ENCODE measurements at places on chromosomes 13 and 19.

- DNase-seq, result no peak
Observed at GRCh38 chr13:97429681-97430081, 4.3 kb upstream of the RAP2A start.

- DNase-seq, result no peak
Observed at GRCh38 chr13:111275995-111276618, 44.3 kb upstream of the TEX29 start.

DNA sequence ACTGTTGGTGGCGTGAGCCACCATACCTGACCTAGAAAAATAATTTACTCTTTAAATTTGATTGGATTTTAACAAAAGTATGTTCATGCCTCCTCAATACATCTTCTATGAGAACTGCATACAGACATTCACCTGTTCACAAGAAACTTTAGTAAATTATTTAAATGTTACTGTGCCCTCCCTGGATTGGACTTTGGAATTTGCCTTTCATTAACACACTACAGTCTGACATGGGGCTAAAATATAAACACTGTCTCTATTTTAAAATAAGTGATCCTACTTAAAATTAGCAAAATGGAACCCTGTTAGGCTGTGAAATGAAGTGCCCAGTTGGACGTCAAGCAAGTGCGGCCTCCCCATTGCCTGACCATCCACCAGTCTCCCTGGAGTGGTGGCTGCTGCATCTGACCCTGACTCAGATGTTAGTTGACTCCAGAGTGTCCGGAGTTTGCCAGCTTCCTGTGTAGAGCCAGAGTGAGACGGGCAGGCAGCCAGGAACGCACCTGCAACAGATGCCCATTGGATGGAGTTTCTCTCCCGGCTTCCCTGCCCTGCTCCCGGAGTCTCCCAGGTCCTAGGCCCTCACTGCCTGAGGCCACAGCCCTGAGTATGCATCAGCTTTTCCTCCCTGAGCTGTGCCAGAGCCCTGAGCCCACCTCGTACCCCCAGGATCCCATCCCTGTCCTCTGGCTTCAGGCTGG lies 45.9 kb upstream of the ATP11A start:
- peak; percentile 28 for DNase-seq

DNA sequence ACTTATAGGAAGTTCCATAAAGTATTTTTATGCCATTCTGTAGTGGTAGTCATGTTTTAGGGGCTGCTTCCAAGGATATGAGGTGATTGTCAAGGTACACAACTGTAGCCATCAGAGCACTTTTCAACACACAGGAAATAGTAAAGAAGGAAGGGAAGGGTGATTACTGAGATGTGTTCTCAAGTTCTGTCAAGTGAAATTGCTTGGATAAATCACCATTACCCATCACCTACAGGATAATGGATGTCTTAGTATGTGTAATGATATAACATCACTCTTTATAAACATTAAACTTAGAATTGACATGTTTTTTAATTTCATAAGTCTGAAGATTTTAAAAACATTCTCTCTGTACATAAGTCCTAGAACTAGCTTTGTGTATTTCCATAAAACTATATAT lies 487.9 kb downstream of the DCT start:
- no peak for DNase-seq

DNA sequence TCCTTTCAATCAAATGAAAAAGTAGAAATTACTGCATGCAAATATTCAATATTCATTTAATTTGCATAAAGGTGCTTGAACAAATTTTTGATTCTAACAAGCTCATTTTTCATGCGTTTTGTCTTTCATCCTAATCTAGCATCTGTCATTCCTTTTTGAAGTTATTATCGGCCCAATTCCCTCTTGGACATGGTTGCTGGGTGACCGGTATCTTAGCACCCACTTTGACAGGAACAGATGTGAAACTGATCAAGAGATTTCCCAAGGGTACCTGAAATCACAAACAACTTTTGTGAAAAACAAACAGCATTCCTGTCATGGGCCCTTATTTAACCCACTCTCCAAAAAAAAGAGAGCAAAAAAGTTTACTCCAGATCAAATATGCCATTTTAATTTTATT lies 13.3 kb downstream of the DACH1 start:
- no peak for DNase-seq

- no peak for DNase-seq
Observed at GRCh38 chr19:50520822-50521465, 7.2 kb upstream of the ASPDH start.

DNA sequence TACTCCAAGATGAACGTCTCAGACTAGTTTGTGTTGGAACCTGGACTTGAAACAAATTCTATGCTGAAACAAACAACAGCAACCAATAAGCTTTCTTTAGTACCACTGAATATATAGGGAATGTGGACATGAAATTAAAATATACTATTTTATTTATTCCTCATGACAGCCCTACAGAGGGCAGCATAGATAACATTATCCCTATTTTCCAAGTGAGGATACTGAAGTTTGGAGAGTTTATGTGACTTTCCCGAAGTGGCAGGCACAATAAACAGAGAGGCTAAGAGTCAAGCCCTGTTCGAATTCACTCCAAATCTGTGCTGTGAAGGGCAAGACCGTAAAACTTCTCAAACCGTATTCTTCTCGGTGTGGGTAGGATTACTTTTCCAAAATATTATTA lies 509.9 kb upstream of the GPC6 start:
- DNase-seq, result peak; percentile 2

DNA sequence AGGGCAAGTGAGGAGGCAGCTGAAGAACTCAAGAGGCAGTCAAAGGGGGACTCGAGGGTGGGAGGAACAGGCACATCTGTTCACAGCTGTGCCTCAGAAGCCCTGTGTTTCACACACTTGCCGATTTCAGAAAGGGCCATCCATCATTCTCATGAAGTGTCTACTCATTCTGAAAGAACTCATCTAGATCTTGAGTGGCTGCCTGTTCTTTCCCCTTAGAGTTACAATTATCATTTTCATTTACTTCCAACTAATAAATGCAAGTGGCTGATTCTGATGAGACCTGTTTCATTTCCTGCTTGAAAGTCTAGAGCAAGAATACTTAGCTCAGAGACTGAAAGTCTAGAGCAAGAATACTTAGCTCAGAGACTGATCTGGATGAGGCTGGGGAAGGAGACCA lies 1145.1 kb downstream of the UQCRFS1 start:
- no peak for DNase-seq

DNA sequence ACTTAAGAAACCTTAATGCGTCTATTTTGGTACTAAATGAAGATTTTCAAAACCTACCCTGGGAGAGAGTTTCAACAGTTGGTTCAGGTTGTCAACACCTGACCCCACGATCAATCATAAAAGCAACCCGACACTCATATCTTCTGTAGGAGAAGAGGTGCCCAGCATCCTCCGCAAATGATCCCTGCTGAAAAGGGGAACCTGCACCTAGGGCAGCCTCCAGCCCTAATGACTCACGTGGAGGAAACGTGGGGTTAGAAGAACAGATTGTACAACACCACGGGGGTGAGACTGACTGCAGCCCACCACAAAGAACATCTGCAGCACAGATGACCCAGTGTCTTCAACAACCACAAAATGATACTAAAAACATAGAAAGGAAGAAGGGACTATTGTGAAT lies 116.3 kb downstream of the RAB20 start:
- DNase-seq, result no peak

DNA sequence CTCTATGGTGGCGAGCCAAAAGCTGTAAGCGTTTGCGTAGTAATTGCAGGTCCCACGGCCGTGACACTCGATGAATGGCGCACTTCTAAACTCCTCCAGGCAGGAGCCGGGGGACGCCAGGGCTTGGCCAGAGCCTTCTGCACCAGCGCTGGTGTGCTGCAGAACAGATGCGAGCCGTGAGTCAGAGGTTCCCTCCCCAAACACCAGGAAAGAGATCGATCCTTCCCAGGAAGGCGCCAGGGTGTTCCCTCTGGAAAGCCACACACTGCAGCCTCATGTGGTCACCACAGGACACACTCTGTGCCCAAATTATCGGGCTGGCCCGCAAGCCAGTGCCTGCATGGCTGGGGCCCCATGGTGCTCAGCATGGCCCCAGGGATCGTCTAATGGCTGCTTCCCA lies 154.6 kb downstream of the COL4A1 start:
- DNase-seq, result no peak

DNA sequence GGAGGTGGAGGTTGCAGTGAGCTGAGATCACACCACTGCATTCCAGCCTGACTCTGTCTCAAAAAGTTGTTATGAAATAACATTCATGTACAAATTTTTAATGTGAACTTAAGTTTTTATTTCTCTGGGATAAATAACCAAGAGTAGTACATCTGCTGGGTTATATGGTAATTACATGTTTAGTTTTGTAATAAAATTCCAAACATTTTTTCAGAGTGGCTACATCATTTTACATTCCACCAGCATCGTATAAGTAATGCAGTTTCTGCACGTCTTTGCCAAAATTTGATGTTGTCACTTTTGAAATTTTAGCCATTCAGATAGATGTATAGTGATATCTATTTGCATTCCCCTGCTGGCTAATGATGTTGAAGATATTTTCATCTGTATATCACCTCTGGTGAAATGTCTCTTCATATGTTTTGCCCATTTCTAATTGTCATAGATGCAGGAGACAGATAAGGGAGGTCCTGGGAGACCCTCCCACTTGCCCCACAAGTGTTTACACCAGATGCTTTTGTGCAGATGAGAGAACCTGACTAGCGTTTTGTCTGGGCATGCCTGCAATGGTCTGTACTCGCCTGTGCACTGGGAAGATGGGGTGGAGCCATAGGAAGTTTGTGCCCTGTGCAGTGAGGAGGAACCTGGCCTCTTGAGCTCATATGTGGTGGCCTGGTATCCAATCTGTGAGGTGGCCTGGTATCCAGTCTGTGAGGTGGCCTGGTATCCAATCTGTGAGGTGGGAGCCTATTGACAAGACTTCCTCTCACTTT lies 12.7 kb upstream of the KBTBD6 start:
- no peak for DNase-seq

DNA sequence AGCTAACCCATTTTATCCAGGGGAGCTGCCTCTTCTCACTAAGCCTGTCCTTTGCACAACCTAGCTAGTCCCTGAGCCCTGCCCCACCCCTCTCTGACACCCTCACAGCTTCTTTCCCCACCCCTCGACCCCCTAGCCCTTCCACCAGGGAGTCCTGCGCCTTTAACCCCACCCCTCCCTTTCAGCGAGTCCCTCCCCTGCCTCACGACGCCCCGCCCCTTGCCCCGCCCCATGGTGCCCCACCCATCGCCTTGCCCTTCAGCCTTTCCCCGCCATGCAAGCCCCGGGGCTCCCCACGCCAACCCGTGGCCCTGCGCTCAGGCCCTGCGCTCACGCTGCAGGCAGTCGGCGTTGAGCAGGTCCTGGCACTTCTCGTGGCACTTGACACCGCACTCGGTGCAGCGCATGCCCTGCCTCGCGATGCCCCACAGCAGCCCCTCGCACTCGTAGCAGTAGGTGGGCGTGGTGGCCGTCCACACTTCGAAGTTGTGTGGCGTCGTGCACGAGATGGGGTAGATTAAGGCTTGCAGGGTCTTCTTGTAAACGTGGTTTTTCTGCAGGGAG lies 40.0 kb downstream of the UNC13A start:
- no peak for DNase-seq

DNA sequence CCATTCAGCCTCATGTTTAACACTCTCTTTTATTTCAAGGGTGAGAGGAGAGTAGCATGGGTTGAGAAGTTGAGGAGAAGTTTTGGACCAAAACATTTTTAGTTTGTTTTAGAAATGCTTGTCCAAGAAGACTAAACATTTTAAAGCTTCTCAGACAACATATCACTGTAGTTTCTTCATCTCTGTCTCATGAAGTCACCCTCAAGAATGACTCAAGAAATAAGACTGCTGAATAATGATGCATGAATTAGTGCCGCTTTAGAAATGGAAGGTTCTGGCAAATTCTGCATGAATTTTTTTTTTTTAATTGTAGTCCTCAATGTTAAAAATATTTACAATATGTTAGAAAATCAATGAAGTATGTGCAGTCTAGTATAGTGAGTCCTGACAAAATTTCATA lies 422.7 kb upstream of the ARGLU1 start:
- no peak for DNase-seq

- peak; percentile 46 for DNase-seq
Observed at GRCh38 chr13:73341748-73342147, 282.9 kb downstream of the KLF5 start.

DNA sequence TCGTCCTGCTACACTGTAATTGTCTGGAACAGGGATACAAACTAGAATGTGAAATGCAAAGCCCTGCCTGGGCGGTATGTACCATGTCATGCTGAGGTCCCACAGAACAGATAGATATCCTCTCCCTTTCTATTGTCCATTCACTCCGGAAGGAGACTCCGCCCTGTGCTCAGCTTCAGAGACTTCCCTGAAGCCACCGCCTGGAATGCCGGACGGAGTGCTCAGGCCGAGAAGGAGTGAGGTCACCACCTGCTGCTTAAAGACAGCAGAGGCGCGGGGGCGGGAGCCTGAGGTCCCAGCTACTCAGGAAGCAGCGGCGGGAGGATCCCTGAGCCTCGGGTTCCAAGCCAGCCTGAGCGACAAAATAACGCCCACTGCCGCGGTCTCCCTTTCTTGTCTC lies 890 bp upstream of the ZNF611 start:
- DNase-seq, result peak; percentile 69

- DNase-seq, result no peak
Observed at GRCh38 chr19:47377208-47377701, 28.1 kb downstream of the DHX34 start.

- no peak for DNase-seq
Observed at GRCh38 chr13:111361873-111362648, 41.6 kb downstream of the TEX29 start.

DNA sequence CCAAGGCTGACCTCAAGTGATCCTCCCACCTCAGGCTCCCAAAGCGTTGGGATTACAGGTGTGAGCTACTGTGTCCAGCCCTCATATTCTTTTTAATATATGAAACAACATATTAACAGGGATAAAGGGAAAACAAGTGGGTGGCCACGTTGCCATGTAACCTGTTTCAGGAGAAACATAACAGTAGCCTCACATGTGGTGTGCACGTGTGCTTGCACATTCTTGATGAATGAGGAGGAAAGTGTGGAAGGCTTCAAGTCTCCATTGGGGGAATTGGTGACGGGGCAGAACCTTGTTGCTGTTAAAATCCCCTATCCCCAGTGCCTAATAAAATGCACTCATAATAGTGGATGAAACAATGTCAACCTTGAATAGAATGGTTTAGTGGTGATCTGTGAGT lies 202.3 kb downstream of the MTUS2 start:
- DNase-seq, result no peak

DNA sequence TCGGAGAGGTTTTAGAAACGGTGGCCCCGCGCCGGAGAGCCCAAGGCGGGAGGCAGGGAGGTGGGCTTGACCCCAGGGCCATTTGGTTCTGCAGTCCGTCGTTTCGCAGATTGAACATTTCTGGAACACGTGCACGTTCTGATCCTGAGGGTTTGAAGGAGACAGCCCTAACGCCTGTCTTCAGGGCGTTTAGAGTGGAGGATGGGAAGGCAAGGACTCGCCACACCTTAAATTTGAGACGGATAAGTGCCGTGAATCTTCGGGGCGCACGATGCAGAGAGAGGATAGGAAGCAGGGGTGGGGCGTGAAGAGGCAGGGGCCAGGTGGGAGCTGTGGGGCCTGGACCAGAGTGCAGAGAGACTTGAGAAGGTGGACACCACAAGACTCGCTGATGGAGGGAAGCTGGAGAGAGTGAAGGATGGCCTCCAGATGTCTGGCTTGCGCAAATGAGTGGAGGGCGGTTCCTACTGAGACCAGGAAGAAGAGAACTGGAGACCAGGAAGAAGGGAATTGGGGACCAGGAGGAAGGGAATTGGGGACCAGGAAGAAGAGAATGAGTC lies 804 bp upstream of the MIER2 start:
- DNase-seq, result no peak

Measured in PC-3 (cell line).